ENCODE measurements at places on chromosomes 7 and 10.
A peak's percentile ranks its signal among the peaks of the same experiment; 100 is the strongest.

DNA sequence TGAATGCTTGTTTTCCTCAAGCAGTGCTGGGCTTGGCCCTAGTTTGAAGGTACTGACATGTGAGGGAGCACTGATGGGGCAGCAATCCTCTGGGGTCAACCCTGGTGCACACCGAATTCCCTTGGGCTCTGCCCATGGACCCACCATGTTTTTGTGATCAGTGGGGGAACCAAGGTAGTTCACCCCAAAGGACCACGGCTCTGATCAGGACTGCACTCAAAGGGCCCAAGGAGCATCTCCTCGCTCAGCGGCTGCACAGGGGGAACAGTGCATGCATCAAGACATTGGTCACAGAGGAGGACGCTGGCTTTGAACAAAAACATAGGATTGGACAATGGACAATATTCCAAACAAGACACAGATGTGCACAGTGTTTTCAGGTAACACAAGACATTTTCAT, 12.7 kb downstream of the CXCL12 start:
- no peak for DNase-seq

DNA sequence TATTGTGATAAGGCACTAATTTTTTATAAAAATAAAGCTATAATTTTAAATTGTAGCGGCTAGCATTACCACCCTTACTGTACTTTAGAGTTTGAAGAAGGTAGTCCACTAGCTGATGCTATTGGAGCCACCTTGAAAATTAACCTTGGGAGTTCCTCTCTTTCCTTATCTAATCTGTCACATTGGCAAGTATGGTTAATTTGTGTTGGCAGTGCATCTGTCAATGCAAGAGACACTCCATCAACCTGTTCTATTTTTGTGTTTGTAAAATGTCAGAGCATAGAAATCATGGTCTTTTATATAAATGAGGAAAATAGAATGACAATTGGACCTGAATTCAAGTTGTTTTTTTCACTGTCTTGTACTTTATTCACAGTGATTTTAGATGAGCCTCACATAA, 20.5 kb downstream of the GLCCI1 start:
- DNase-seq, result no peak

GRCh38 chr7:69129524-69129923, 468.8 kb upstream of the AUTS2 start:
- DNase-seq, result no peak

DNA sequence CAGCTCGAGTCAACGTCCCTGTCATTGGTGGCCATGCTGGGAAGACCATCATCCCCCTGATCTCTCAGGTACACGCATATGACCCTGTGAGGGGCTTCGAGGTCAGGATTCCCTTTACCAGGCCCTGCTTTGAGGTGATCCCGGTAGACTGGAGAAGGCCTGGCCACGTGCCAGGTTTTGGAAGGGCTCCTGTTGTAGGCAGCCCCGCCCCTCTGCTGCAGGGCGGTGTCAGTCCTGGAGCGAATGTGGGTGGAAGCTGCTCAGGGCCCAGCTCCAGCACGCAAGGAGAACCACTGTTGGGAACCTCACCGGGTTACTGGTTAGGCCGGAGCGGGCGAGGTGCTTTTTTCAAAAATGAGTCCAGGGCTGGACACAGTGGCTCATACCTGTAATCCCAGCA, 15.6 kb downstream of the MDH2 start:
- DNase-seq, result no peak

GRCh38 chr10:70699659-70700174, 27.4 kb downstream of the ADAMTS14 start:
- no peak for DNase-seq

GRCh38 chr7:48237354-48237753, 66.1 kb downstream of the ABCA13 start:
- DNase-seq, result no peak

- no peak for DNase-seq
Measured at GRCh38 chr7:47743965-47744591, 162.2 kb upstream of the TNS3 start.

- DNase-seq, result no peak
Measured at GRCh38 chr10:69337296-69338132, 59.2 kb downstream of the HK1 start.

GRCh38 chr10:18822156-18822555, 162.9 kb downstream of the ARL5B start:
- no peak for DNase-seq

GRCh38 chr10:32104622-32105509, 48.6 kb upstream of the KIF5B start:
- DNase-seq, result no peak

GRCh38 chr10:78166261-78166660, 132.6 kb downstream of the RPS24 start:
- no peak for DNase-seq

DNA sequence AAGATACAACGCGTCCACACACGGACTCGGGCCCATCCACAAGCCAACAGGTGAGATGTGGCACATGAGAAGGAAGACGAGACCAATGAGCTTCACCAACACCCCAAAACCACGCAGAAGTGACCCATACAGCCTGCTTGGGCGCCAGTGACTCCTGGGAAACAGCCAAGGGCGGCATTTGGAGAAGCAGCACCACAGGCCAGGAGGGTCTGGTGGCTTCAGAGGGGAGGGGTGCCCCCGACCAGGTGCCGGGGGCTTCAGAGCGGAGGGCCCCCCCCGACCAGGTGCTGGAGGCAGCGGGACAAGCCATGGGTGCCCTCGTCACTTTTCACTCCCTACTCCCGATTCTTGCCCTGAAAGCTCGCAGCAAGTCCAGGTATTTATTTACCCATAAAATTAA, 140.1 kb downstream of the DIP2C start:
- no peak for DNase-seq

- DNase-seq, result no peak
Measured at GRCh38 chr7:1220977-1221745, 11.5 kb upstream of the UNCX start.

DNA sequence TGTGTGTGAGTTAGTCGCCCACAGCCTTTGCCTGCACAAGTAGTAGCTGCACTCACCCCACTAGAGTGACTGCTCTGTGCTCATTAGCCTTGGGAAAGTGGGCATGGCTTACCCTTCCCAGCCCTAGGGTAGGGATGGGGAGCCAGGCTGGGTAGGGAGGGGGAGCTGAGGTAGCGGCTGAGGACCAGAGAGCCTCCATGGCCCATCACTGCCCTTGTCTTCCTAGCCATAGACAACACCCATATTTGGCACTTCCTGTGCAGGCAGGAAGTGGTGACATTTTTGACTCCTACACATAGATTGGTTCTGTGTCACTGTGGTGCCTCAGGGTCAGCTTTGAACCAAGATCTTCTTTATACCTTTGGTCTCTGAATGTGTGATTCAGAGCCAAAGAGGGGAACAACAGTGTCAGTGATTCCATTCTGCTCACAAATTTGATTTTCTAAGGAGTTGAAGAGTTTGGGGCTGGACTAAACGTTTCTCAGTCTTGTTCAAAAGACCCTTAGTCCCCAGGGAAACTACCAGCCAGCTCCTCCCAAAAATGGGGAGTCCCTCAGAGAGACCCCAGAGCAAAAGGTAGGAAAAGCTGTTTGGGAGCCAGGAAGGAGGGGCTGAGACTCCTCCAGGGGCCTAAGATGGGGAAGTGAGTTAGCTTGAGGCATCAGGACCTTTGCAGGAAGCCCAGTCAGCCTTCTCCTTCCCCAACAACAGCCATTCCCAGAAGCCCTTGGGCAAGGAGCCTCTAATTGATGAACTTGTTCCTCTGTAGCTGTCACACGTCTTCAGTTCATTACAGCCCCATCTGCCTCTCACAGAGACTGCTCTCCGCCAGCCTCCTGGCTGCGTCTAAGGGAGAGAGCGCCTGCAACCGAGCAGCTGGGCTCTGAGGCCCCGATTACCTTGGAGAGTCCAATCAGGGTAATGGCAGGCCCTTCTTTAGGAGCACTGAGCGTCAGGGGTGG, 135.0 kb downstream of the CDH23 start:
- DNase-seq, result peak; percentile 22

DNA sequence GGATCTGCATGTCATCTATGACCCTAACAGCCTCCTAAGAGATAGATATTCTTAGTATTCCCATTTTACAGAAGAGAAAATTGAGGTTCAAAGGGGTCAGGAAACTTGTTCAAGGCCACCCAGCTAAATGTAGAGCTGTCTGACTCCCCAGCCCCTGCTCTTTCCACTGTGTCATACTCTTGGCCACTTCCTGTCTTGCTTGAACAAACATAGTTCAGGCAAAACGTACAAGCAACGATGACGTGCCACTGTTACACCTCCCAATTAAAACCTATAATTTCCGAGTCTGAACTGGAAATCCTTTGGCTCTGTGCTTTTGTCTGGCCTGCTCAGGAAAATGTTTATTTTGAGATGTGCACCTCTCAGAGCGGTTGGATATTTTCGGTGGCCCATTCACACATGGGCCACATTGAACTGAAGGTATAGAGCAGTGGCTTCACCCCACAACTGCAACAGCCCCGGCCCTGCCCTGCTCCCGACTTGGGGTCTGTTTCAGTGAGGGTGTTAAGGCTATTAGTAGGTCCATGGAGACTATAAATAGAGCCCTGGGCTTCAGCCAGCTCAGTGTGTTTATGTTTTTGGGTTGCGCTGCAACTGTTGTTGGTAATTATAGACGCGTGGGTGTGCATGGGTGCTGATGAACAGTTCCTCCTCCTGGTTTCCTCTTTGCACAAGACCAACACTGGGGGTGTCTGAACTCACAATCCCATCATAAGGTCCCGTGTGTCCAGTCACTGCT, 172.3 kb upstream of the ADO start:
- DNase-seq, result no peak

DNA sequence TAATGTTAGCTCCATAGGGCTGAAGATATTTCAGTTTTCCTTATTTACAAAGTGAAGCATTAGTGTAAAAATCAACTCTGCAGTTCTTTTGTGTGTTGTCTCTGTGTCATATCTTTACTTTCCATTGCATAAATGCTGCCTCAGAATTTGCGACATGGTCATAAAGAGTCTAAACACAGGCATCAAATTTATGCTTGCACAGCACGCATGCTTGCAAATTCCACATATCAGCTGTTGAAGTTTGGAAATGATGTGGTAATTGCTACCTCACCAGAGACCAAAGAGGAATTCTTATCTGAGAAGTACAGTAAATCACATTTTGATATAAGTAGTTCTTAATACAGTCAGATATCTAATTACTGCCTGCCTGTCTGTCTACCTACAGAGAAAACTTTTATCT, 348.2 kb upstream of the GRM3 start:
- no peak for DNase-seq

DNA sequence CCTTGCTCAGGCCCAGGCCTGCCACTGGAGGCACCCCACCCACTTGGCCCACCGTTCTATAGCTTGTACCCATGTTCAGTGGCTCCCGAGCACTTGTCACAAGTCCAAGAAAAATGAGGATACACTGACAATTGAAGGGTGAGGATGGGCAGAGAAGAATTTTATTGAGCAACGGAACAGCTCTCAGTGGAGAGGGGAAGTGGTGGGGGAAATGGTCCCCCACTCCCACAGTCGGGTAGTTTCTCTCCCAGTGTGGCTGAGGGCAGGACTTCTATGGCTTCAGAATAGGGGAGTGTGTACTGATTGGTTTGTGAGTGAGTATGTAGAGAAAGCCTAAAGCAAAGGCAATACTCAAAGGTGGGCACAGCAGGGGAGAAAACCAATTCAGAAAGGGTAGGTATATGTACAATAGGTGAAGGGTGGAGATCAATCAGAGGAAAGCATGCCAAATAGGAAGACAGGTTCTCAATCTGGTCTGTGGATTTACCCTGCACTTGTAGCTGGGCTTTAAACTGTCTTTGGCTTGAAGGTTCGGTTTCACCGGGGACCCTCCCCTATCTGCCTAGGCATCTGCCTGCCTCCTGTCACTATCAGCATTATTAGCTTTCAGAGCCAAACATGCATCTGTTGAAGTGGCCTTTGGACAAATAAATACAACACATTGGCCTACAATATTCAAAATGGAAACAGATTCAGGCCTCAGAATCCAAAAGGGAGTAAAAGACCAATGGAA, 8.9 kb upstream of the TSPAN13 start:
- no peak for DNase-seq

DNA sequence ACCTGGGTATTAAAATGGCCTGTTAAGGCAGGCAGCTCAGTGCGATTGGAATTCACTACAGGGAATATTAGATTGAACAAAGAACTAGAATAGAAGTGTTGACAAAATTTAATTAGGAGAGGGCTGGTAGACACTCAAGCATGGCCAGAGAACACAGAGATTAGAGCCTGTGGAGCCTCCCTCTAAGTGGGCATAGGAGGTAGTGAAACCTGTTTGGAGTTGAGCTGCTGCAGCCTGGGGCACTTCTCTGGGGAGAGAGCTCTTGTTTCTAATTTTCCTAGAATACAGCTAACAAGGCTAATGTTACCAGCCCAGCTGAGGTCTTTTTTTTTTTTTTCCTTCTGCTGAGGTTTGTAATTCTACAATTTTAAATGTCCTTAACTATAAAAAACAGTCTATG, 46.4 kb downstream of the TMEM168 start:
- DNase-seq, result no peak

GRCh38 chr7:121744319-121744718, 128.6 kb upstream of the PTPRZ1 start:
- DNase-seq, result no peak

DNA sequence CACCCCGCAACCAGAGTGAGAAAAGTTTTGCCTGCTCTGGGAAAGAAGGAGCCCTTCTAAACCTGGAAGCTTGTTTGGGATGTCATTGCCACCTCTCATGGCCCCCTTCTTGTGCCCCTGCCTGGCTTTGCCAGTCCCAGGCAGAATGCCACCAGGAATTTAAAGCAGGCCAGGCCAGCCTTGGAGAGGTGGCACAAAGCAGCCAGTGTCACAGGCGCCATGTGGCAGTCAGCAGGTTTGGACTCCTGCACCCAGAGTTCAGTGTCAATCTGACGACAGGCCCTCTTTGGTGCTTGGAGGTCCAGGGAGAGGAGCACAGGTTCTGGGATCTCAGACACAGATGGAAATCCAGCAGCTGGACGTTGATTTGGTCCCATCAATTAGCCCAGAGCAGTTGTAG, 12.7 kb downstream of the HK1 start:
- no peak for DNase-seq

DNA sequence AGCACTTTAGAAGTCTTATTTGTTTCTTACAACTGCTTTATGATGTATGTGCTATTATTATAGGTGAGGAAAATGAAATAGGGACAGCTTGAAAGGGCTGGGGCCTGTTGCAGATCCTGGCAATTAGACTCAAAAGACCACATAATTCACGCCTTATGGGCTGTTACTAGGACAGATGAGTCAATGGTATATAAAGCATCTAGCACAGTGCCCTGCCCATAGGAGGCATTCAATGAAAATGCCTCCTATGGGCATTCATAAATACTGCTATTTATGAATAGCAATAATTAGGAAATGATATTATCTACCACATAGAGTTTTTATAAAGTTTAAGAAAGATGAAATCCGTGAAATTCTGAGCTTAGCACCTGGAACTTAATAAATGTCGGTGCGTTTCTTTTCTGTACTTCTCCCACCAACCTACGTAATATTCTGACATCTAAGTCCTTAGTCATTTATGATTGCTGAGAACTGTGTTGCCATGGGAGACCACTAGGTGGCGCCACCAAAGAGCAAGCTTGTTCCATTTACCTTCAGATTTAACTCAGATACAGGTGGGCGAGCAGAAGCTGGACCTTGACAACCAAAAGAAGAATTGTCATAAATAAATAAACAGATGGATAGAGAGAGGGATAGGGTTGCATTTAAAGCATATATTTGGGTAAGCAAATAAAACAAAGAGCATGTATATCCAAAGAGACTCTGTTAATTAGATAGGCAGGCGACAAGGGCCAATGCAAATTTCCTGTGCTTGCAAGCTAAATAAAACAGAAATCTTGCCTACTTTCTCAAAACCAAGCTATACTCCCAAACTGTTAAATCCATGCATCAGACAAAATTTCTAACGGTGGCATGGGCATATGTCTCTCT, 699.9 kb downstream of the INHBA start:
- DNase-seq, result no peak
